Transverse colon (tissue), 4 donors: ENCODE measurements at places on chromosomes 16 and 17. TPM values are rescaled to one million over a fixed set of nuclear protein-coding genes. Genes with fewer than 3 reads are reported as not detected.

Gene XYLT1
- 41.5 TPM for total RNA-seq

Gene CAVIN1
- total RNA-seq = 135 TPM

Gene RAB40B
- total RNA-seq = 26.5 TPM

- H3K27ac ChIP-seq = no peak overlapping the region
- no peaks in the 10 kb centered on the region for H3K27me3 ChIP-seq
Observed at GRCh38 chr17:39751016-39751543, 13.3 kb downstream of the GRB7 start.

GRCh38 chr17:6894206-6894528, 62.6 kb upstream of the TEKT1 start:
- H3K4me3 ChIP-seq = no peak overlapping the region
- no peaks in the 10 kb centered on the region for H3K4me1 ChIP-seq
- H3K27ac ChIP-seq = no peak overlapping the region
- H3K27me3 ChIP-seq = peaks cover 79% of the 10 kb centered on the region
- H3K36me3 ChIP-seq = no peaks in the 10 kb centered on the region
- DNase-seq = no peak

- DNase-seq = peak; percentile 25
- H3K4me3 ChIP-seq = peak overlapping the region; percentile 35
- H3K27me3 ChIP-seq = no peaks in the 10 kb centered on the region
- no peaks in the 10 kb centered on the region for H3K36me3 ChIP-seq
- H3K4me1 ChIP-seq = peaks cover 85% of the 10 kb centered on the region
Observed at GRCh38 chr17:78717431-78717980, 64.6 kb downstream of the CYTH1 start.

GRCh38 chr17:4533523-4534504, 21.4 kb downstream of the MYBBP1A start:
- H3K4me3 ChIP-seq = no peak overlapping the region
- H3K27ac ChIP-seq = peak overlapping the region; percentile 45
- peaks cover 22% of the 10 kb centered on the region for H3K4me1 ChIP-seq
- peak; percentile 59 for DNase-seq

DNA sequence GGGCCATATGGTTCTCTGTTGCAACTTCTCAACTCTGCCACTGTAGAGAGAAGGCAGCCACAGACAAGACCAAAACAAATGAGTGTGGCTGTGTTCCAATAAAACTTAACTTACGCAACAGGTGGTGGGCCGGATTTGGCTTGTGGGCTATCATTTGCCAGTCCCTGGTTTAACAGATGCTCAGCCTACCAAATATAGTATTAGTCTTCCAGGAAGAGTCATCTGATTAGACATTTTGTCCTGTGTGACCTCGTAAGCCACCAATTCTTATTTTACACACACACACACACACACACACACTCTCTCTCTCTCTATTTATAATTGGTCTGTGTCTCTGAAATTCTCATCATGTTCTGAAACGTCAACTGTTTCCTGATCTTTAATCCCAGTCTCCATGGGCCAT, 245.9 kb downstream of the XYLT1 start:
- peak; percentile 66 for DNase-seq
- peak overlapping the region; percentile 85 for H3K27ac ChIP-seq

DNA sequence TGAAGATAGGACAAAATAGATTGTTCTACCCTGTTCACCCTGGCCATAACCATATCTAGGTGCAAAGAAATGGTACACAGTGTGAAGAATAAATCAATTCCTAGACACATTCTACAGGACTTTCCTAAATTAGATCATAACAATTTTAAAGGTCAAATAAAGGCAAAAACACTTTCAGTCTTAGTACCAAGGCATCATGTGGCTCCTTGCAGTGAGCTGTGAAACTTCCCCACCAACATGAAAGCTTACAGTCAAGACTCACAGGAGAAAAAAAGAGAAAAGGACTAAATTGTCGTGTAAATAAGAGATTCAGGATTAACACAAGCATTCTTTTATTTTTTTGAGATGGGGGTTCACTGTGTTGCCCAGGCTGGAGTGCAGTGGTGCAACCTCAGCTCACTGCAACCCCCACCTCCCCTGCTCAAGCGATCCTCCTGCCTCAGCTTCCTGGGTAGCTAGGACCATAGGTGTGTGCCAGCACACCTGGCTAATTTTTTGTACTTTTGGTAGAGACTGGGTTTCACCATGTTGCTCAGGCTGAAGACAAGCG, 14.2 kb downstream of the NSMCE1 start:
- peaks cover 31% of the 10 kb centered on the region for H3K4me1 ChIP-seq
- no peak for DNase-seq
- no peak overlapping the region for H3K4me3 ChIP-seq
- H3K27me3 ChIP-seq = no peaks in the 10 kb centered on the region
- no peaks in the 10 kb centered on the region for H3K36me3 ChIP-seq
- H3K27ac ChIP-seq = peak overlapping the region; percentile 49

DNA sequence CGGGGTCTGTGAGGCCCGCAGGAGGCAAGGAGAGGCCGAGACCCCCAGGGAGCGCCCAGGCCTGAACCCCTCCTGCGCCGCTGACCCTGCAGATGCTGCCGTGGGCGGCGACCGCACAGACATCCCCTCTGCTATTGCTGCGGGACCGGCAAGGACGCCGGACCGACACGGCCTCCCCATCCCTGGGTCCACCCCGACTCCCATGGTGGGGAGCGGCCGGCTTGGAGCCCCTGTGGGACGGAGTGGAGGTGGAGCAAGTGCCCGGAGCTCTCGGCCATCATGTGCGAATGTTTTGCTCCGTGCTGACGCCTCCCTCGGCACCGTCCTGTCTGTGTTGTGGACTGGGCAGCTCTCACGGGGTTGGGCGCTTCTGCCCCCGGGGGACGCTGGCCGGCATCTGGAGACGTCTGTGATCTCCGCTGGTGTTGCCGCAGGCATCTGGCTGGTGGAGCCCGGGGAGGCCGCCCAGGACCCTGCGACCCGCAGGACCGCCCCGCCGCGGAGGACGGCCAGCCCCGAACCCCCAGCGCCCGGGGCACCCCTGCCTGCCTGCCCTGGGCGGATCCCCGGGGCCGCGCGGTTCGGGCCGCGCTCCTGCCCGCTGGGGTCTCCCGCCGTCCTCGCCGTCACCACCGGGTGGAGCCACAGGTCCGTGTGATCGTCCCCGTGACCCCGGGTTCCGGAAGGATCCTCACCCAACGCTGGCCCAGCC, 12.8 kb upstream of the GNG13 start:
- no peak overlapping the region for H3K4me3 ChIP-seq
- peaks cover 65% of the 10 kb centered on the region for H3K27me3 ChIP-seq
- peak; percentile 37 for DNase-seq
- peaks cover 5% of the 10 kb centered on the region for H3K4me1 ChIP-seq
- H3K27ac ChIP-seq = no peak overlapping the region

GRCh38 chr17:38674014-38674748, 576 bp downstream of the EPOP start:
- peak overlapping the region; percentile 36 for H3K27ac ChIP-seq
- H3K36me3 ChIP-seq = no peaks in the 10 kb centered on the region
- DNase-seq = peak; percentile 22

DNA sequence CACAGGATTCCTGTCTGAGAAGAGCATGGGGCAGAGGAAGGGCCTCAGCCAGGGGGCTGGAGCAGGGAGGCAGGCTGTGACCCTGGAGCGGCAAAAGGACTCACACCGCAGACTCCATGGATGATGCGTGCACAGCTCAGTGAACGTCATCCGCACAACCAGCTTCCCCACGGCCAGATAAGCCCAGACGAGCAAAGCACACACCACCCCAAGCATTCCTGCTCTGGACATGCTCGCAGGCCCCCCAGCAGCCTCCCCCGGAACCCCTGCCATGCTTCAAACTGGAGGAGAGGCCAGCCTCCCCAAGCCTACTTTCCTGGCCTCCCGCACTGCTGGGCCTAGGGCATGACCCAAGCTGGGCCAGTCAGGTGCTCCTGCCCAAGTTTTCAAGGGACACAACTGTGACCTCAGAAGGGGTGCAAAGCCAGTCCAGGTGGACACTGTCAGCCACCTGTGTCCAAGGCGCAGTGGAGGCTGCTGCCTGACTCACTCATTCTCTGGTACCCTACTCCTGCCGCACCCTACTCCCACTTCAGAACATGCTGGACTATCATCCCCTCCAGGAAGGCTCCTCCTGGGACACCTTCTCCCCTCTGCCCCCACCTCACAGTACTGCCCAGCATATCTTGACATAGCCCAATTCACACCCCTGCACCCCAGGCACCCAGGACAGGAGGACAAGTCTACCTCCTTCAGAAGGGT, 4.8 kb downstream of the BCAR1 start:
- no peak for DNase-seq
- H3K4me3 ChIP-seq = no peak overlapping the region
- peaks cover 72% of the 10 kb centered on the region for H3K4me1 ChIP-seq
- no peaks in the 10 kb centered on the region for H3K27me3 ChIP-seq

GRCh38 chr17:179066-179432, 2.4 kb downstream of the DOC2B start:
- H3K27me3 ChIP-seq = peaks cover 76% of the 10 kb centered on the region
- no peak overlapping the region for H3K4me3 ChIP-seq
- H3K36me3 ChIP-seq = no peaks in the 10 kb centered on the region
- no peak overlapping the region for H3K27ac ChIP-seq
- DNase-seq = no peak
- peaks cover 14% of the 10 kb centered on the region for H3K4me1 ChIP-seq
